Eye (tissue), 1 donor: ENCODE measurements at places on chromosomes 1 and 21.

GRCh38 chr1:208188607-208189006 is 55.6 kb downstream of the PLXNA2 start:
- no peak for DNase-seq

- no peak for DNase-seq
Observed at GRCh38 chr1:15207031-15207828, 39.8 kb upstream of the FHAD1 start.

GRCh38 chr1:24481101-24481500 is 21.5 kb upstream of the RCAN3 start:
- no peak for DNase-seq

GRCh38 chr1:207651583-207651982 is 6.7 kb downstream of the CR1L start:
- no peak for DNase-seq

GRCh38 chr1:223872308-223872901 is 26.7 kb upstream of the TP53BP2 start:
- DNase-seq = no peak

DNA sequence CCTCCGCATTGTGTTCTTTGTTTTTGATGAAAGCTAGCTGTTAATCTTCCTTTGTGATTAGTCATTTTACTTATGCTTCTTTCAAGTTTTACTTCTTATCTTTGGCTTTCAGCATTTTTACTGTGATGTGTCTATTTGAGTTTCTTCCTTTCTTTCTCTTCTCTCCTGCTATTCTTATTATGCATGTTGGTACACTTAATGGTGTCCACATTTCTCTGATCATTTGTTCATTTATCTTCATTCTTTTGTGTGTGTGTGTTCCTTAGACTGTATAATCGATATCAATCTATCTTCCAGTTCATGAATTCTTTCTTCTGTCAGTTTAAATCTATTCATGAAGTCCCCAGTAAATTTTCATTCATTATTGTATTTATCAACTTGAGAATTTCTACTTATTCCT is 1650.3 kb downstream of the BRINP3 start:
- no peak for DNase-seq

- no peak for DNase-seq
Observed at GRCh38 chr21:32459972-32460371, 47.5 kb downstream of the EVA1C start.

DNA sequence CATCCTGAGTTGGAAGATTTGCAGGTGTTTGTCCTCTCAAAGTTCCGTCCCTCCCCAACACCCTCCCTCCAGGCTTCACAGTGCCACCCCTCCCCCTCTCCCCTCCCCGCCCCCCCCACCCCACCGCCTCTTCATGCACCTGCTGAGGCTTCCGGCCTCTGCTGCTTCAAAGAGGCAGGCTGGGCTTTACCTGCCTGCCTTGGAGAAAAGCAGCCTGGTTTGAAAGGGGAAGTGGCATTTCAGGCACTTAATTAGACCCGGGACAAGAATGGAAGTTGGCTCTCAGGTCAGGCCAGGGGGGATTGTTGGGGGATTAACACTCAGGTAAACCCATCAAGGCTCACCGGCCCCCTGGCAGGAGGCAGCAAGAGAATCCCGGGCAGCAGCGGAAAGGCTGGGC is 21.1 kb downstream of the PAX7 start:
- no peak for DNase-seq

DNA sequence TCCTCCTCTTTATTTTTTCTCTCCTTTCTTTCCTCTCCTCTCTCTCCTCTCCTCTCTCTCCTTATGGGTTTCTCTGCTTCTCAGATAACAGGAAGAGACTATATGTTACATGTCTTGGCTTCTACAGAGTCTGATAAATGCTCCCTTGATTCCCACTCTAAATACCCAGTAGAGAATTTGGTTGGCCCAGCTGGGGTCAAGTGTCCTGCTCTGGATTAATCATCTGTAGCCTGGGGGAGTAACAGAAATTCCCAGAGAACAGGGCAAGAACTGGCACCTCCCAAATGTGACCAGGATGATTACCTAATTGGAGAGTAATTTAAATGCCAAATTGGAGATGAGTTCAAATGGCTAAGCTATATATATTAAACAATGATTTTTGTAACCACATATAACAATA is 146.1 kb upstream of the LMO4 start:
- no peak for DNase-seq

GRCh38 chr1:225021037-225021436 is 91.6 kb downstream of the DNAH14 start:
- no peak for DNase-seq

DNA sequence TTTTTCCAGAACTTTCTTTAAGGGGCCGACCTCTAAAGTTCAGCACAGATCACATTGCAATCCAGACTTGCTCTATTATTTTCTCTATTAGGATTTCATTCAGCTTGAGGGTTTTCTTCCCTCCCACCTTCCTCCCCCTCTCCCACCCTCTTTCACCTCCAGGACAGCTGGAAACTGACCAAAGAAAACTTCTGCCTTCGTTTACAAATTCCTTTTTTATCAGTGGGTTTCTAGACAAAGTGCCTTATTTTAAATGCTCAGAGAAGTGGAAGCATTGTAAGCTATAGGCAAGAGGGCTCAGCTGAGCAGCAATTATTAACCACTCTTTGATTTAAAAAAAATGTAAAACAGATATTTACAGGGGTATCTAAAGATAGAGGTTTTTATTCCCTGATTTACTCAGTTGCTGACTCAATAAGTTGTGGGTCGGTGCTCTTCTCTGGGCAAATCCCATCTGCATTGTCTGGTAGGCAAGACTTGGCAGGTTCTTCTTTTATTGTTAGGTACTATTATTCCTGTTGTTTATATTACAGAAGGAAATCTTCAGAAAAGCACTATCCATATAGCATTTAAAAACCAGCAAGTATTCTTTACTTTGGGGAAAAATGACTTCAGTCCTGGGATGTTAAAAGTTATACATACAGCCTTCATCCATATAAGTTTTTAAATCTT is 277.0 kb upstream of the C1orf105 start:
- DNase-seq = peak; percentile 70

- no peak for DNase-seq
Observed at GRCh38 chr1:98903726-98904125, 100.9 kb downstream of the PLPPR5 start.

DNA sequence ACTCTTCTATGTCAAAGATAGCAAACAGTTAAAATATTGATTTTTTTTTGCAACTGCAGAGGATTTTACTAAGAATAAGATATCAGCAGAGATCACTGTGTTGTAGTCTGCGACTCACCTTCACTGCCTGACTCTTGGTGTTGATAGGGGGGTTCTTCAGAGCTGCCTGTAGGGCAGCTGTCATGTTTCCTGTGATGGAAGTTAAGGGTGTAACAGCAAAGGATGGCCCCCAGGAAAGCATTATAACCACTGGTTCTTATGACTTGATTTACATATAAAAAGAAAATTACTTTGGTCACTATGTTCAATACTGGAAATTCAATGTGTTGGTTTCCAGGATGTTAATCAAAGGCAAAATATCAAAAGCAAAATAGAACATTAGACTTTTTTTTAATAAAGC is 2.6 kb downstream of the ARPC5 start:
- no peak for DNase-seq

DNA sequence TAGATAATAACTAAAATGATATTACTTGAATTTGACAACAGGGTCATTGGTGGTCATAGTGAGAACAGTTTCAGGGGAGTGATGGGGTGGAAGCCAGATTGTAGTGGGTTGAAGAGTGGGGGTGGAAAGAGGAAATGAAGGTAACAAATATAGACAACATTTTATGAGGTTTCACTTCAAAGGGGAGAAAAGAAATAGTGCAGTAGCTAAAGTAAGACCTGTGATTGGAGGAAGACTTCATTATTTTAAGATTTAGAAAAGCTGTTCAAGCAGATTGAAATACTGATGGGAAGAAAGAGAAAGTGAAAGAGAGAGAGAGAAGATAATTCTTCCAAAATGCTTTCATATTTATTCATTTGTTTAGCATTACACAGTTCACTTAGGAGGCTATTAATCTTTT is 52.0 kb upstream of the KCNA3 start:
- no peak for DNase-seq

DNA sequence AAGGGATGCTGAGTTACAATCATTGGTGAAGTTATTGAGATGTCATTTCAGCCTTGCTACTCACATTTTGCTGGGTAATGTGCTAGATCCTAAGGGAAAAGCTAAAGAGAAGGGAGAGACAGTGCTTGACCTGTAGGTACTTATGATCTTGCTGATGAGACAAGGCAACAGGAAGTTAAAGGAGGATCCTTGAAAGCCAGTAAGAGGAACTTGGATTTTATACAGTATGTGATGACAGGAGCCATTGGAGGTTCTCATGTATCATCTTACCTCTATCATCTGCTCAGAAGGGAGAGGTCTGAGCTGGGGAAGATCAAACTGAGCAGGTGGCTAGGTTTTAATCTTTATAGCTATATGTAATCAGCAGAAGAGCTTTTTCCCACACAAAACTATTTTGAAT is 6.3 kb downstream of the APOBEC4 start:
- DNase-seq = no peak

- DNase-seq = no peak
Observed at GRCh38 chr1:5961601-5962000, 30.6 kb downstream of the NPHP4 start.

GRCh38 chr1:157418231-157418630 is 134.1 kb downstream of the FCRL5 start:
- no peak for DNase-seq

GRCh38 chr1:11357276-11357675 is 84.3 kb downstream of the UBIAD1 start:
- peak; percentile 39 for DNase-seq

DNA sequence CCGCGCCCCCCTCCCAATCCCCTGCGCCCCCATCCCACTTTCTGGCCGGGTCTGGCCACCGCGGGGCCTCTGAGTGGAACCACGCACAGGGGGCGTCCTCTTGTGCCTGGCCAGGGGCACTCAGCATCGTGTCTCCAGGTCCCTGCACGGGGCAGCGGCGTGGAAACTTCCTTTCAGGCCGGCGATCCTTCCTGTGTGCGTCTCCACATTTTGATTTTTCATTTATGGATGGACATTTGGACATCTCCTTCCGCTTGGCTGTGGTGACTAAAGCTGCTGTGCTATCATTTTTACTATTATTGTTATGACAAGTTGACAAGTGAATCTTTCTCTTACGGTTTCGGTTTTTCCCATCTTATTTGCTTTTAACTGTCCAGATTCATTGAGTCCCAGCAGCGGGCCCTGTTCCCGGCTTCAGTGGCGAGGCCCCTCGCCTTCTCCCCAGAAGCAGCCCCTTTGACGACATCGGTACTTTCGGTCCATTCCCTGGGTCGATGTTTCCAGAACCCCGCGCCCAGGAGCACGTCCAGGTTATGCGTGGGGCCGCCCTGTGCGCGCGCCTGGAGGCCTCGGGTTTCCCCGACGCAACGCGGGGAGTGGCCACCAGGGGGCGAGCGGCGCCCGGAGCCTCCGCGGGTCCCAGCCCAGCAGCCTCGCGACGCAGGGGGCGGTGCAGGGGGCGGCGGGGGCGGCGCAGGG is 12.4 kb upstream of the SLC19A1 start:
- peak; percentile 94 for DNase-seq

- DNase-seq = no peak
Observed at GRCh38 chr1:213164561-213164960, 113.5 kb downstream of the RPS6KC1 start.

DNA sequence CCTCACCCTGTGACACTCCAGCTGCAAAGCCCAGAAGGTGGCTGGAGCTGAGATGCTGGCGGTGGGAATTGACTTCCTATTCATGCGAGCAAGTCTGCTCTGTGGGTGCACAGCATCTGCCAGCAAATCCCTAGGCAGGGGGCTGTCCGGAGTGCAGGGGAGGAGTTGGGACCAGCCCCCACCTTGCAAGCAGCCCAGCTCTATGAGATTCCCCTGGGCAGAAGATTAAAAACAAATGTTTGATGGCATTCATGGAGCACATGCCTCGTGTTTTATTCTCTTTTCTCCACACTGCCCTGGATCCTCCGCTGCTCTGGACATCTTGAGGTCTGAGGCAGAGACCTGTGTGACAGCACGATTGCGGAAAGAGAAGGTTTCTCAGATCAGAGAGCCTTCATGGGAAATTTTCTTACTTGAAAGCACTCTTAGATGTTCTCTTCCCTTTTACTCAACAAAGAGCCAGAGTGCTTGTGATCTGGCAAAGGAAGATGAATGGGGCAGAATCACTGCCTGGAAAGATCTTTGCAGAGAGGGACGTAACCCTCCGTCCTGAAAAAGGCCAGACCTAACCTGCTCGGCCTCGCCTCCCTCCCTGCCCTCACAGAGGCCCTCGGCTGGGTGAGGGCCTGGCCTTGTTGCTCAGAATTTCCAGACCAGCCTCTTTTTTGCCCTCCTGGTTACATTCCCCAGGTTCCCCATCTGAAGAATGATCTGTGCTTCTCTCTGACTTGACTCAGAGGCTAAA is 597.1 kb downstream of the KIF26B start:
- DNase-seq = peak; percentile 58

DNA sequence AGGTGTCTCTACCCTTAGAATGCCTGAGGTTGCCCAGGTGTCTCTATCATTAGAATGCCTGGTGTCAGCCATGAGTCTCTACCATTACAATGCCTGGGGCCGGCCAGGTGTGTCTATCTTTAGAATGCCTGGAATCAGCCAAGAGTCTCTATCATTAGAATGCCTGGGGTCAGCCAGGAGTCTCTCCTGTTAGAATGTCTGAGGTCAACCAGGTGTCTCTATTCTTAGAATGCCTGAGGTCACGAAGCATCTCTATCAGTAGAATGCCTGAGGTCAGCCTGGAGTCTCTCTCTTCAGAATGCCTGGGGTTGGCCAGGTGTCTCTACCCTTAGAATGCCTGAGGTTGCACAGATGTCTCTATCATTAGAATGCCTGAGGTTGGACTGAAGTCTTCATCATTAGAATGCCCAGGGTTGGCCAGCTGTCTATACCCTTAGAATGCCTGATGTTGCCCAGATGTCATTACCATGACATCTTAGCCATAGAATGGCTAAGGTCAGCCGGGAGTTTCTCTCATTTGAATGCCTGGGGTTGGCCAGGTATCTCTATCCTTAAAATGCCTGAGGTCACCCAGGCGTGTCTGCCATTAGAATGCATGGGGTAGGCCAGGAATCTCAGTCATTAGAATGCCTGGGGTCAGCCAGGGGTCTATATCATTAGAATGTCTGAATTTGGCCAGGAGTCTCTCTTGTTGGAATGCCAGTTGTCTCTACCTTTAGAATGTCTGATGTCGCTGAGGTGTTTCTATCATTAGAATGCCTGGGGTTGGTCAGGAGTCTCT is 44.0 kb downstream of the RNF187 start:
- DNase-seq = no peak

DNA sequence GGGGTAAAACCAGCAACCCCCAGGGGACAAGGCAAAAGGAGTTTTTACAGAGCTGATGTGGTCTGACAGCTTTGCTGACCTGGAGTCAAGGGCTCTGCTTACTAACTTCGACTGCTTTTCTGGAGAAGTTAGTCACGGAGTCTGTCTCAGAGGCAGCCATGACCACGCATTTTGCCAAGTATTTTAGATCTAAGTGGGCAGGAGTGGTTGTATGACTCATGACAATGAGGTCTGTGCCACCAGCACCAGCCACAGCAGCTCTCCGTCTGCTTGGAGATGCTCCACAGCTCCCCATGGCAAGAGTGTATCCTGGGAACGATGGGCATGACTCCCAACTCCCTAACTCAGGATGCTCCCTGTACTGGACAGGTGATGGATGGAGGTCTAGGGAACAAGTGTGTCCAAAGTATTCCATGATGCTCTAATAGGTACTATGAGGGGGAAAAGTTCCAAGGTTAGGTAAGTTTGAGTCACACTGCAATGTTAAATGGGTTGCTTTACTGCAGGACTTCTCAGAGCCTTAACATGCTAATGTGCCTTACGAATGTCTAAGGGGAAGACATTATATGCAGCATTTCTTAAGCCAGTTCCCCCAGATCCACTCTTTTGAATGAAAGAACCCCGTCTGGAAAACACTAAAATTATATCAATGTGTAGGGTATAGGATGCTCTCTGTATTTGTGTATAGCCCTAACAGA is 359.0 kb downstream of the HHAT start:
- no peak for DNase-seq

- peak; percentile 39 for DNase-seq
Observed at GRCh38 chr1:3061981-3062615, 6.9 kb upstream of the PRDM16 start.
